ENCODE measurements at places on chromosomes 7 and 10.

GRCh38 chr7:81330108-81330507, 411.3 kb upstream of the SEMA3C start:
- DNase-seq, result no peak

DNA sequence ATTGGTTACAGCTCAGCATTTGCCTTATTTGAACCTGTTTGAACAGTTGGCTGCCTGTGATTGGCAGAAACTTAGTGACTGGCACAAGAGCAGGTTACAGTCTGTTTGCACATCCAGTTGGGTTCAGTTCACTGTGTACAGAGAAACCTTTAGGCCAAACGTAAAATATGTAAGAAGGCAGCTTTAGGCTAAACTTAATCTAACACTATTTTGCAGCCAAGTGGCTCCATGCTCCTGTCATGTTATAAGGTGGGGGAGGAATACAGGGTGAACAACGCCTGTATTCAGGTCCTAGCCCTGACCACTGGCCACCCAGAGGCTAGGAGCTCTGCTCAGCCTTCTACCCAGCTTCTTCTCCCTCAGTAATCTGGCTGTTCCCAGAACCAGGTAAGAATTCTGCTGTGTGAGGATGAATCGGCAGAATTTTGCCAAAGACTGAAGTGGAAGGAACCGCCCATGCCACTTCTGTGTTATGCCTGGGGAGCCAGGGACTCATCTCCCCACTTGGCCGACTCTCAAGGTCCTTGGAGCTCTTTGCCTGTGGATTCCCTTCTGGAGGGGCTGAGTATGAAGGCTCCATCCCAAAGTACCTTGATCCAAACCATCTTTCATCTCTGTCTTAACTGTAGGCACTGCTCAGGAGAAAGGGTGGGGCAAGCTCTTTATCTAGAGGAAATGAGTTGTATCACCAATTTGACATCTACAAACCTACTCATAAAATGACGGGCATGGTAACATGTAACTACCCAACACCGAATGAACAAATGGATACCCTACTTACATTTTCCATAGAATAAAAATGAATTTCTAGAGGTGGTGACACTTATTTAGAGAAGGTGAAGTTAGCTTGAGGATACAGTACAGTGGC, 164.4 kb upstream of the NAMPT start:
- no peak for DNase-seq

DNA sequence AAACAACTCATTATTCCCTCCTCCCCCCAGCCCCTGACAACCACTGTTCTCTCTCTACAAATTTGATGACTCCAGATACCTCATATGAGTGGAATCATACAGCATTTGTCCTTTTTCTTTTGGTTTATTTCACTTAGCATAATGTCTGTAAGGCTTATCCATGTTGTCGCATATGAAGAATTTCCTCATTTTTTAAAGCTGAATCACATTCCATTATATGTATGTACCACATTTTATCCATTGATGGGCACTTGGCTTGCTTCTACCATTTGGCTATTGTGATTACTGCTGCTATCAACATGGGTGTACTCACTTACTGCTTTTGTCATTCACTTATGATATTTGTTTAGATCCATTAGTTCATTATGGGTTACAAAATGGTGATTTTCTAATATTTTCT, 112.8 kb downstream of the BUB3 start:
- DNase-seq, result no peak

GRCh38 chr10:130021383-130021950, 57.4 kb upstream of the EBF3 start:
- no peak for DNase-seq

DNA sequence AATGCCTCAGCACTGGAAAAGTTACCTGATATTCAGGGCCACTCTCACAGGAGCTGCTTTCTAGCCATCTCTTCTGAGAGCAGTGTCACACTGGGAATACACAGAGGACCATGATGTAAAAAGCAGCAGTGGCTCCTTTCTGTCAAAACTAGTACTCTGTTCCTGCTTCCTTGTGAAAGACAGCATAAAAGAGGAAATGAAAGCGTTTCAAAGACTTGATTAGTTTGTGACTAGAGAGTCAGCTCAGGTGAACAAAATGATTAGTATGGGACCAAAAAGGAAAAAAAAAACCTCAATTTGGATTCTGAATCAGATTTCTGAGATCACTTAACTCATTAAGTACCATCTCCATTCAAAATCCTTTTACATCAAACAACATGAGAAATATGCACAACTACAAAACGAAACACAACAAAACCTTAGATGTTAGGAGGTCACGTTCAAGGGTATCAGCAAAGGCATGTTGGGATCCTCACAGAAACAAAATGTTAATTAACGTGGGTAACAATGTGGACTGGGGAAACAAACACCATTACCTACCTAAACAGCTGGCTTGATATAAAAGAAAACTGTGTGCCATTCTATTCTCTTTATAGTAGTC, 103.7 kb downstream of the MACC1 start:
- no peak for DNase-seq

DNA sequence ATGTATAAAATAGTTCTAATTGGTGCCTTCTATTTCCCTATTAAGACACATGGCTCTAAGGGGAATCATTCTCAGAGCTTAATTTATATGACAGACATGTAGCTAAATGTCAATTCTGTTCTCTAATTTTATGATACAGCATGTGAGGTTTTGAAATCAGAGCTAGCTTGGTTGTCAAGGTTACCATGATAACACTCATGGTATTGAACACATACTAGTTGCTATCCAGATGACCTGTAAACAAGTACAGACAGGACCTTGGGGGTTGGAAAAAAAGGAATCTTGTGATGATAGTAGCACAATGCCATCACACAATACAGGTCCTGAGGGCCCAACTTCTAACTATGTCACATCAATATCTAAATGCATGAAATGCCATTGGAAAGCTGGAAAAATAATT, 49.2 kb downstream of the RHOBTB1 start:
- DNase-seq, result no peak

DNA sequence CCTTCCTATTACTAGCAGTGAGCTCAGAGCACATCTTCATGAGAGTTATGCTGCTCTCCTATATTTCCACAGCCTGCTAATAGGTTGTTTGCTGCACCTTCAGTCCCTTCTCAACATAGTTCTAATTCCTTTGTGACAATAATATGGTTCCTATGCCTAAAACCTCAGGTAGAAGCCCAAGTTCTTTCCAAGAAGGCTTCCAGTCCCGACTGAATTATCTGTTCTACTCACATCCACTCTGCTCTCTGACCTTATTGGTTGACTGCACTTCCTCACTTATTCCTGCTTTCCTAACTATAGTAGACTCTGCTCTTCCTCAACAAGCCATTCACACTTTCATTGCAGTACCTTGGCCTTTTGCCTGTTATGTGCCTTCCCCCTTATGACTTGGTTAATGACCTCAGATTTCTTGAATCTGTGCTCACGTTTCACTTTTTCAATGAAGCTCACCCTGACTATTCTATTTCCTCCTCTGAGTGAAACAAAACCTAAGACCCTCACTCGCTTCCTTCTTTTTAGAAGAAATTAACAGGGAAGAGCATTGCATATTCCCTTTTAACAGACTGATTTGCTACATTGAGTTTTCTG, 132.7 kb downstream of the MDFIC start:
- DNase-seq, result no peak

GRCh38 chr7:74039337-74039736, 11.4 kb downstream of the ELN start:
- no peak for DNase-seq

- DNase-seq, result no peak
Observed at GRCh38 chr7:128073671-128074310, 42.6 kb upstream of the LRRC4 start.

DNA sequence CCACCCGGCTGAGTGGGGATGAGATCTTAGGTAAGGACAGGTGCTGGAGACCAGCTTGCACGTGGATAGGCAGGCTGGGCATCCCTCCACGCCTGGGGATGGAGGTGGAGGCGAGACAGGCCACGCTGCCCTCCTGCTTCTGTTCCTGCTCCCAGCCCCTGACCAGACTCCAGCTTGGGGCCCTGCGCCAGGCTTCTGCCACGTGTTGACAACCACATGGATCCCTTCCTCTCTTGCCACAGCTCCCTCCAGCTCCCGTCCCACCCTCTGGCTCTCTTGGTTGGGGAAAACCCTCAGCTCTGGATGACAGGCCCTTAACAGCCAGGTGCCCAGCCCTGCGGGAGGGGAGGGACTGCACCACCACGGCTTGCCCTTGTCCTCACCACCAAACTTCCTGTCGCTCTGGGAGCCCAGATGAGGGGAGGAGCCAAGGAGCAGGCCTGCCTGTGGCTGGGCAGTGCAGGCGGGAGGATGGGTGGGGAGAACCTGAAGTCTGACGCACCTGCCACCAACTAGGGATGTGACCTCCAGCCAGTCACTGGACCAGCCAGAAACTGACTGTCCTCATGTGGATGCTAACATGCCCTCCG, 36.0 kb downstream of the KCNH2 start:
- no peak for DNase-seq

- no peak for DNase-seq
Observed at GRCh38 chr7:30148951-30149459, 14.2 kb downstream of the MTURN start.

DNA sequence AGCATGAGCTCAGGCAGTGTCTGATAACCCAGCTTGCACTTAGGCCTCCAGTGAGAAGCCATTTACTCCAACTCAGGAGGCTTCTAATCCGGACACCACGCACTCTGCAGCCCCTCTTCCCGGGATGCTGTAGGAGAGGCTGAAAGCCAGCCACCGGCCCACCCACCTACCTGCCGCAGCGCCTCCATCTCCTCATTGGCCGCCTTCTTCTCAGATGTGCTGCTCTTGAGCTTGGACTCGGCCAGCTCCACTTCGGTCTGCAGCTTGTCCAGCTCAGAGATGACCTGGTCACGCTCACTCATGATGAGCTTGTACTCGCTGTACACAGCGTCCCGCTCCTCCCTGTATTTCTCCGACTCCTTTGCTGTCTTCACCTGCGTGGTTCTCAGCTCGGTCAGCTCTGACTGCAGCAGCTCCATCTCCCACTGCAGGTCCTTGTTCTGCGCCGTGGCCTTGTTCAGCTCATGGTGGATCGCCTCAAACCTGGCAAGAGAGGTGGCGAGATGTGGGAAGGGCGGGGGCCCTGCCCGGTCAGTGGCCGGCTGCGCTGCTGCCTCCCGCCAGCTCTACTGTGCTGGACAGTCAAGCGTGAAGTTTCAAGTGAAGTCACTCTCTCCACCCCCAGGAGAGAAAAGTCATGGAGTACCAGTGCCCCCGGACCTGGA, 84.7 kb downstream of the DLG5 start:
- no peak for DNase-seq

GRCh38 chr10:116241085-116241484, 31.9 kb downstream of the GFRA1 start:
- DNase-seq, result no peak

DNA sequence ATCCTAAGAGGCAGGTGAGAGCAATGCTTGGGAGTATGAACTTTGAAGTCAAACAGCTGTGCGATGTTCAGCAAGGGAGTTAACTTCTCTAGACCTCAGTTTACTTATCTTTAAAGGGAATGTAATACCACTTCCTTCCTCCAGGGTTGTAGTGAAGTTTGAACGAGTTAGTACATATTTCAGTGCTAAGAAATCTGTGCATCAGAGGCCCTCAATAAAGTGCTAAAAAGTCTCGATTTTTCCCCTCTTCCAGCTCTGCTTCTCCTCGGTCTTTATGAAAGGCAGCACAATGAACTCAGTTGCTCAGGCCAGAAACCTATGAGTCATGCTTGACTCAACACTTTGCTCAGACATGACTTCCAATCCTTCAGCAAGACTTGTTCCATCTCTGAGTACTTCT, 418.9 kb downstream of the MDFIC start:
- no peak for DNase-seq

GRCh38 chr10:129415215-129416140, 51.6 kb upstream of the MGMT start:
- DNase-seq, result no peak

DNA sequence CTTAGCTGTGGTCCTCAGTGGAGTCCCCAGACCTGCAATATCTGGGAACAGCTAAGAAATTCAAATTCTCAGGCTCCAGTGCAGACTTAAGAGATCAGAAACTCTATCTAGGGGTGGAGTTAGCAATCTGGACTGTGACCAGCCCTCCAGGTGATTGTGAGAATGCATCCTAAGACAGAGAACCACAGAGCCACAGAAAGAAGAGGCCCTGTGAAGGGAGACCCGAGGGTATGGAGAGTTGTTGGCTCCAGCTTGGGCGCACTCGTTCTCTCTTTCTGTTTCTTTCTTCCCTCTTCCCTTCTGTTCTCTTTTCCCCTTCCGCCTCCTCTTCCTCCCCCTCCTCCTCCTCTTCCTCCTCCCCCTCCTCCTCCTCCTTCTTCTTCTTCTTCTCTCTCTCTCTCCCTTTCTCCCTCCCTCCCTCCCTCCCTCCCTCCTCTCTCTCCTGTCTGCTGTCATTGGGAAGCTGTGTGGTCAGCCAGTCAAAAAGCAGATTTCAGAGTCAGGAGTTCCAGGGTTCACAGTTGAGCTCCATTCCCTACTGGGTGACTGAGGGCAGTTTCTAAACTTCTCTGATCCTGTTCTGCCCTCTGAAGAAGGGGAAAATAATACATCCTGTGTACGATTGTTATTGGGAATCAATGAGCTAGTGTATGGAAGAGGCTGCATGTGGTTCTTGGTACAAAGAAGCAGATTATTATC, 62.1 kb upstream of the STEAP1B start:
- DNase-seq, result no peak

DNA sequence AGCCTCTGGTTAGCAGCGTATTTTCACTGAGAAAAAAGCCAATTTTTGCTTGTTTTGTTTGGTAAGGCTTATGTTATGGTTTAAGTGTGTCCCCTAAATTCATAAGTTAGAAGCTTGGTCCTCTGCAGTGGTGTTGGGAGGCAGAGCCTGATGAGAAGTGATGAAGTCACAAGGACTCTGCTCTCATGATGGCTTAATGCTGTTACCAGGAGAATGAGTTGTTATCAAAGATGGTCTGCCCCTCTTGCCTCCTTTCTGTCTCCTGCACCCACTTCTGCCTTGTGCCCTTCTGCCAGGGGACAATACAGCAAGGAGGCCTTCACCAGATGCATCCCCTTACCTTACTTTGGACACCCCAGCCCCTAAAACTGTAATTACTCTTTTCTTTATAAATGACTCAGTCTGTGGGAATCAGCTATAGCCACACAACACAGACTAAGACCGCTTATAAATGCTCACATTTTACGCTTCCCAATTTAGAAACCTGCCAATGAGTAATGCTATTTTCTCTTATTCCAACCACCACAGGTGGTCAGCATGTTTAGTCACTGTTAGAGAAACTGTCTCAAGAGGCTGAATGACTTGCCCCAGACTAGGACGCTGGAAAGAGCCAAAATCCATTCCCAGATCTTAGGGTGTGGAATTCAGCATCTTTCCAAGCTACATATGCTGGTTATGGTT, 6.1 kb upstream of the PKD1L1 start:
- DNase-seq, result no peak

GRCh38 chr10:5814110-5815107, 1.2 kb upstream of the GDI2 start:
- no peak for DNase-seq

- DNase-seq, result no peak
Observed at GRCh38 chr7:26937306-26937705, 72.9 kb upstream of the SKAP2 start.

- no peak for DNase-seq
Observed at GRCh38 chr7:21276471-21277035, 151.3 kb upstream of the SP4 start.

GRCh38 chr10:13222151-13222550, 12.0 kb downstream of the UCMA start:
- no peak for DNase-seq

Data from activated CD4-positive, alpha-beta T cell treated with anti-CD3 and anti-CD28 coated beads, Interleukin-2, amount 50 U/mL, for 24 hours (primary cell).